Fibroblast of skin of scalp (primary cell): ENCODE measurements at places on chromosomes 1 and 21.

DNA sequence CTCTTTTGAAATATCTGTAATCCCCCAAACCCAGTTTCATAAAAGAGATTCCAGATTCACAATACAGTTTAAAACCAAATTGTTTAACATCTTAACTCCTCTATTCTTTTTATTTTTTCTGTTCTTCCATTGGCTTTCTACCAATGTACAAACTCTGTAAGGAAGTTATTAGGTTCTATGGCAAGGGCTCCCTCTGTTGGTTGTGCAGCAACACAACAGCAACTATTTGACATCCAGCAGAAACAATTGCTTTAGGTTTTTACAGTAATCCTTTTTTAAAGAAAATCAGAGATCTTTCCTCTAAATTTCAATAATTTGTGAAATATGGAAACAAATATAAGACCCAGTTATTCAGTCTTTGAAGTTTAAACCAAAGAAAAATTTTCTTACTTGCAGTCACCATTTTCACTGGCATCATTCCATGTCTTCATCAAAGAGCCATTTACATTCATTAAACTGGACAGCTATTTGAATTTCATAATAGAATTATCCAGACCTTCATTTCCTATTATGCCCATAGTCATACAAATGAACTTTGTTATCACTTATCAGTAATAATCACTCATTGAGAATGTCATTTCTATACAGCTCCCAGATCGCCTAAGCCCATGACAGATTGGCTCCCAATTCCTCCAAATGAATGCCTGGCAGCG is 46.5 kb upstream of the RNF11 start:
- DNase-seq: peak; percentile 69

DNA sequence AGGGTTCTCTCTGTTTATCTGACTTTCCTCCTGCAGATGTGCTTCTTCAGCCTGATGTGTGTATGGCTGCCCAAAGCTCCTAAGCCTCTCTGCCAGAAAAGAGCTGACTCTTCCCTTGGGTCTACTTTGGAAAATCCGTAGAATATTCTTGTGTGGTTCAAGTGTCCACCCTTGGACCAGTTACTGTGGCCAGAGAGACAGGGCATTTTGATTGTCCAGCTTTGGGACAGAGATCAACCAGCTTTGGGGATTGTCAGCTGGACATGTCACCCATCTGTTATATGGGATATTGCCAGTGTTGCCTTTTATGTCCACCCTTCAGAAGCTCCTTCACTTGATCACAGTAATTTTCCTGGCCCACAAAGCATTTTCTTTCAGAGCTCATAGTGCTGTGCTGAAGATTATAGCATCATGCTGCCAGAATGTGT is 126.2 kb upstream of the L1TD1 start:
- DNase-seq: no peak

DNA sequence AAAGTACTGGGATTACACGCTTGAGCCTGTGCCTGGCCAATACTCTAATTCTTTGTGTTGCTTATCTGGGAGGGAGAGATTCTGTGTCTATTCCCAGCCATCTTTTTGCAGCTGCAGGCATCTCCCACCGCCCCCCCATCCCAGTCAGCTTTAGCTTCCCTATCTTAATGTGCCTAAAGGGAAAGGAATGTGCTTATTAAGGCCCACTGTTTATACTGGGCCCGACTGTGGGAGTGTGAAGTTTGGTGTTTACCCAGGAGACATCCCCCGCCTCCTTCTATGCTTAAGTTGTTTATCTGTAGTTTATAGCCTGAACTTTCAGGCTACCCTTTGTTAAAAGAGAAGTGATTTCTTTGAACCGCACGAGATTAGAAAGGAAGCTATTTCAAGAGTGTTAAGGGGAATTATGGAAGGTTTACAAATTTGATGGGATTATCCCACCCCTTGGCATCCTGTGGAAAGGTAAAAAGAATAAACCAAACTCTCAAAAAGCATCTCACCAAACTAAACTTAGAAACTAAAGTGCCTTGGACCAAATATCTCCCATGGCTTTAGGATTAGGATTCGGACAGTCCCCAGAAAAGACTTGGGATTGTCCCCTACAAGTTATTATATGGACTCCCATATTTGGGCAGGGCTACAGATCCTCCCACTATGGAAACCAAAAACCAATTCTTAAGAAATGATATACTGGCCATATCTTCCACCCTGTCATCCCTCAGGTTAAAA is 25.5 kb upstream of the ZNF496 start:
- DNase-seq: peak; percentile 48

GRCh38 chr1:9784508-9785133 is 39.1 kb downstream of the CLSTN1 start:
- DNase-seq: peak; percentile 47

DNA sequence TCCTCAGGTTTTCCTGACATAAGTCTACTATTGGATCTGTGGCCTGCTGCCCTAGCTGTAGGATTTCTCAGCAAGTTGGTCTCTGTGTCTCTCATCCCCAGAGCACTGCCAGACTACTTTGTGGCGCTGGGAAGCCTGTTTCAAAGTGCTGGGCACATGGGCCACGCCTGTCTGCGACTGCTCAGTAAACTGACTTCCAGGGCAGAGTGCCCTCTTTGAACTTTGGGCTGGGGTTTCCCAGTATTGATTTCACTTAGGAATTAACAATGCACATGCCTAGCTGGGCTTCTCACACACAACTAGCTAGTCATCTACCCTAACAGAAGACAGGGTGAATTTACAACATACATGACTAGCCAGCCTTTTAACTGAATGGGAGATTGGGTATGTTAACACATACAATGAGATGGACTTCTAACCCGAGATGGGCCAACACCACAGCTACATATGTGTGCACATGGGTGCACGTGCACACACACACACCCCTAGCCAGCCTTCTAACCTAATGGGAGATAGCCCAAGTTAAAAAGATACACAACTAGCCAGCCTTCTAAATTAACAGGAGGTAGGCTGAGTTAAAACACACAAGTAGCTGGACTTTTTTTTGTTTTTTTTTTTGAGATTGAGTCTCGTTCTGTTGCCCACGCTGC is 6.9 kb upstream of the TRIM17 start:
- no peak for DNase-seq

DNA sequence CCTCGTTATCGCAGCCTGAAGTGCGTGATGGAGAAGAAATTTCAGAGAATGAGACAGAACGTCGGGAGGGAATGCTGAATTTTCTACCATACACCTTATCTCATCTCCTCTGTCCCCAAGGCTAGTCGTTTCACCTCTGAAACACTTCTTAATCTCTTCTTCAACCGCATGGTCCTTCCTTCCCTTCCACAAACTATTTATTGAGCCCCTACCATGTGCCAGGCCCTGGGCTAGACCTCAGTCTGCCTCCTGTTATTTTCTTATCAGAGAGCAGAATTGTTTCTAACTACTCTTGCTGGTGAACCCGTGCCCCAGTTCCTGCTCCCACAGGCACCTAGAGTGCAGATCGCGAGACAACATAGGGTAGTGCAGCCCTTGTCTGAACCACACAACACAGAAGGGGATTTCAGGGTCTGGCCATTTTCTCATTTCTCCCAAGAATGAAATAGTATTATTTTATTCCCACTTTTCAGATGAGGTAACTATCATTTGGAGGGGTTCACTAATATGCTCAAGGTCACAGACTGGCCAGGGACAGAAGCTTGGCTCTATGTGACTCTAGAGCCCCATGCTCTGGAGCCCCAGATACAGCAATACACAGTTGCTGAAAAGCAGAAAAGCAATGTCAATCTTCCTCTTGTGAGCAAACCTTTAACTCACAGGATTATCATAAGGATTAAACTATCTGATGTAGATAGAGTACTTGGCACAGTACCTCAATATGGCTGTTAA is 598 bp upstream of the ADIPOR1 start:
- no peak for DNase-seq

- DNase-seq: no peak
These were observed 22.4 kb downstream of the NOS1AP start for GRCh38 chr1:162091681-162092524.

DNA sequence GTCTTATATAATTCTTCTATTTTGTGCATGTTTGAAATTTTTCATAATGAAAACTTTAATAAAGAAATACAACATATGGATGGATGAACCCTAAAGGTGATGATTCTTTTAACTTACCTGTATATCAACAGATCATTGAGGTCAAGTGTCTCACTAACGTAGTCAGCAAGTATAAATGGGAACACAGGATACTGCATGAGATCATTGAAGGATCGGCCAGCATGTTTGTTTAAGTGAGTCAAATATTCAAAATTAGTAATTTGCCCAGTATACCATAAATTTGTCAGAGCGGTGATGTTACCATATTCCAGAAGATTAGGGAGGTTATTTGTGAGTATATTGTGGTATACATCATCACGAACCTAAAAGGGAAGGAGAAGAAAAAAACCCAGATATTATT is 71.0 kb upstream of the GNG4 start:
- peak; percentile 17 for DNase-seq

- no peak for DNase-seq
These were observed 33.2 kb downstream of the ATP5PF start for GRCh38 chr21:25701529-25701928.

DNA sequence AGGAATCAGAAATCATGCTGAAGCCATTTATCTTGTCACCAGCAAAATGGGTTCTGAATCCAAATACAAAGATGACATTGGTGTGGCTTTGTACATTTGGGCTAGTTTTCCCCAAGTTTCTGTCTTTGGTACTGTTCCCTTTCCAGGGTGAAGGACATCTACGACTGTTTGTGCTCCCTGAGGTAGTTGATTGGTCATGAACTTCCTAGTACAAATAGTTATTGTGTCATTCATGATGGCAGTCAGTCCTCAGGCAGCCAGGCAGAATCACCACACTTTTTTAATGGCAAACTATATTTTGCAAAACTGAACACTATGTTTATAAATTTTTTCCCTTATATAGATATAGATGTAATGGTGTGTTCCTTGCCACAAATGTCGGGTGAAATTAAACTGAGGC is 46.0 kb downstream of the CEP350 start:
- DNase-seq: no peak

DNA sequence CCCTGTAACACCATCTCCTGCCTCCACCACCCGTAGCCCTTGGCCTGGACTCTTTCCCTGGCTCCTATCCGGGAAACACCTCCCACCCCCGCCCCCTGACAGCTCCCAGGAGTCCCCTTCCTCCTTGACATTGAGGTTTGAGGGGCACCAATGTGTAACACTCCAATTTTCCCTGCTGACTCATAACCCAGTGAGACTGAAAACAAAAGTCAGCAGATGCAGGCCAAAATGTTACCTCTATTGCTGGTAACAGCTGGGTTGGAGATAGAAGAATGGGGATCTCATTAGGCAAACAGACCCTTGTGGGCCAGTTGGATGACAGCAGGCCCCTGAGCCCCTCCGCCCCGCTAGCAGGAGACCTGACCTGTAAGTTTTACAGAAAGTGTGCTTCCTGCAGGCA is 237.2 kb downstream of the KAZN start:
- no peak for DNase-seq

DNA sequence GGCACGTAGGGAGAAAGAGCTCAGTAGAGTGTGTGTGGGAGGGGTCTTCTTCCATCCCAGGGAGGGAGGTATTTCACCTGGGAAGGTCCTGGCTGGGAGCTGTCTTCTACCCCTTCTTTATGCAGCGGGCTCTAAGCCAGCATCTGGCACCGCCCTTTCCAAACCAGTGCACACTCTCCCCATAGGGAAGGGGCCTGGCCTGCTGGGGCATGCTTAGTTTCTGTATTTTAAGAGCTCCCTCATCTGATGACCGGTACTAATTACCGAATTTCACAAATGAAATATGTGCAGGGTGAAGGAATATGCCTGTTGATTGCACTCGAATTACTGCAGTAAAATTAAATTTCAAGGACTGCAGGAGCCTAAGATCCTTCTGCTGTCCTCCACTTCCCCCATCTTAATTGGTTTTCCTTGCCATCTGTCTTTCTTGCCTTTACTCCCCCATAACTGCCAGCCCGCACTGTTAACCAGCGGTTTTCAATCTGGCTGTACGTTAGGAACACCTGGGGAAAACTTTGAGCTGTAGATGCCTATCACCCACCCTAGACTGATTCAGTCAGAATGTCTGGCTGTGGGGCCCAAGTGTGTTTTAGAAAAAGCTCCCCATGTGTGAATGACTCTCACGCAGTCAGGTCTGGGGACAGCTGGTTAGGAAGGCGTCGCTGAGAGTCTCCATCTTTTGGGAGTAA is 20.1 kb downstream of the GALNT2 start:
- no peak for DNase-seq

- DNase-seq: no peak
These were observed 3.6 kb downstream of the ERG start for GRCh38 chr21:38494703-38495102.

GRCh38 chr1:213049232-213049631 is 1.8 kb upstream of the RPS6KC1 start:
- no peak for DNase-seq

DNA sequence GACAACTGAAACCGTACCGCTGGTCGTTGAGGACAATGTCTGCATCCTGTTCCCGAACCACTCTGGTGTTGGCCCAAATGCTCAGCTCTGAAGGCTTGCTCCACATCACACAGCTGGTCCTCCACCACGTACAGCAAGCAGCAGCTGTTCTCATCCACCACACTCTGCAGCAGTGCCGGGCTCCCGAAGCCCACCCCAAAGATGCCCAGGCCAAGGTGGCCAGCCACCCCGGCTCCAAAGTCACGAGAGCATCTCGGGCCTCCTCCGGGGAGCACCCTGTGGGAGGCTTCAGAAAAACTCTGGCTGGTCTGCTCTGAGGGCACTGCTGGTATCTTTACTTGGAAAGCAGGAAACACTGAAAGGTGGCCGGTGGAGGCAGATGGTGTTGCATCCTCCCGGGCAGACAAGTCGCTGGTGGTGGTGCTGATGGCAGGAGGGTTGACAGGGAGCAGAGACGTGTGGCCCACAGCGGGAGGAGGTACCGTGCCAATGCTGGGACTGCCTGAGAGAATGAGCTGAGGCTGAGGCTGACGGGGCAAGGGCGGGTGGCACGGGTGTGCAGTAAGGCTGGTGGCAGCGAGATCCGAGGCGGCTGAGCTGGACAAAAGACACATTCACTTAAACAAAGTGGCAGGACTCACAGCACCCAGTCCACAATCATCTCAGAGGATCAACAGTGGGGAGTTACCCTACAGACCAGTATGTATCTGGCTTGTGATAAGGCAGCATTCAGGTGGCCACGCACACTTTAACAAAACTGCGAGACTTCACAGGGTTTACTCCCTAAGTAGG is 6.5 kb upstream of the CCDC27 start:
- no peak for DNase-seq

- DNase-seq: peak; percentile 91
These were observed 167.2 kb downstream of the RUNX1 start for GRCh38 chr21:34881839-34882371.

DNA sequence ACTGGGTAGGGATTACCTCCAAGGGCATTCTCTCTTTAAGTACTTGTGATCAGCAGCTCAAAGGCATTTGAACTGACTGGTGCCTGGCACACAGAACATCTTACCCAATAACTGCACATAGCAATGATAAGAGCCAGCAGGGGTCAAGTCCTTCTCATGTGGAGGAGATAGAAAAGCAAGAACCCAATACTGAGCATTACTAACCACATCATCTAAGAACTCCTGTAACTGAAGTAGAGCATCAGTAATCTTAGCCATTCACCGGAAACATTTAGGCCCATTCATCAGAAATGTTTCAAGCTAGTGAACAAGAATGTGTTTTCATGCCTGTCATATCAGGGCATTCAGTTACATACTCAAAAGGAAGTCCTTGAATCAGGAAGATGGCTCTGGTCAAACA is 33.6 kb upstream of the THEM4 start:
- no peak for DNase-seq
